Inflammatory macrophage treated with lipopolysaccharide for 4 hours (primary cell): ENCODE measurements at places on chromosomes 2 and 18.

GRCh38 chr18:10826400-10826799, 300.6 kb downstream of the NAPG start:
- DNase-seq: no peak

- DNase-seq: no peak
These were observed 94.4 kb upstream of the XPO1 start for GRCh38 chr2:61632276-61633169.

DNA sequence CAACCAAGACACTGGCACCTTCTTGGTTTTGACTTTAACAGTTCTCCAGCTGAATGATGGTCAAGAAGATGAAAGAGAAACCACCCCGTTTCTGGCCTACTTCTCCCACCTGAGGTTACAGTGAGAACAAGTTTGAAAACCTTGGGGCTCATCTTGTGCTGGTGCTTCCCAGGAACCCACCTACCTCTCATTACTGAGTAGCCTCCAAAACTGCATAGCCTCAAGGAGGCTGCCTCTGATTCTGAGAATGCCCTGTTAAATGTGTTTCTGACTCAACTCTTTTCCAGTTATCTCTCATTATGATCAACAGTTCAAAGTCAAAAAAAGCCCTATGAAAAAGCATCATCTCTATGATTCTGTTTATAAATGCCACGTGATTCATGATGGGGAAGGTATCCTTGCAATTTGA, 121.9 kb downstream of the CACNB4 start:
- no peak for DNase-seq

GRCh38 chr18:47574966-47575365, 323.5 kb upstream of the SKOR2 start:
- DNase-seq: no peak

DNA sequence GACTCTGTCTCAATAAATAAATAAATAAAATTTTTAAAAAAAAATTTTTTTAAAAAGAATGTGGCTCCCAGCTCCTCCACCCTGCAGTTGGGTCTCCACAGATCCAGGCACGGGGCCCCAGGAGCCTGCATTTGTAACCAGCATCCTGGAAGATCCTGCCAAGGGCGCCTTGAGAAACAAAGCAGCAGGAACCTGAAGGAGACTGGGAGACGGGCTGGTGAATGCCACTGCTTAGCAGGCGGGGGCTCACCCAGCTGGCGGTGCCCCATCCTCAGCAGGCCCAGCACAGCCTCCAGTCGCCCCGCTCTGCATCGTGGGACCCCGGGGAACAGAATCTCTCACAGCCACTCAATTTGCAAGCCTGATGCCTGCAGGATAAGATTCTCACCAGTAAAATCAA, 187.5 kb upstream of the SALL3 start:
- DNase-seq: no peak

GRCh38 chr2:133223226-133223625, 345.0 kb downstream of the NCKAP5 start:
- DNase-seq: no peak

DNA sequence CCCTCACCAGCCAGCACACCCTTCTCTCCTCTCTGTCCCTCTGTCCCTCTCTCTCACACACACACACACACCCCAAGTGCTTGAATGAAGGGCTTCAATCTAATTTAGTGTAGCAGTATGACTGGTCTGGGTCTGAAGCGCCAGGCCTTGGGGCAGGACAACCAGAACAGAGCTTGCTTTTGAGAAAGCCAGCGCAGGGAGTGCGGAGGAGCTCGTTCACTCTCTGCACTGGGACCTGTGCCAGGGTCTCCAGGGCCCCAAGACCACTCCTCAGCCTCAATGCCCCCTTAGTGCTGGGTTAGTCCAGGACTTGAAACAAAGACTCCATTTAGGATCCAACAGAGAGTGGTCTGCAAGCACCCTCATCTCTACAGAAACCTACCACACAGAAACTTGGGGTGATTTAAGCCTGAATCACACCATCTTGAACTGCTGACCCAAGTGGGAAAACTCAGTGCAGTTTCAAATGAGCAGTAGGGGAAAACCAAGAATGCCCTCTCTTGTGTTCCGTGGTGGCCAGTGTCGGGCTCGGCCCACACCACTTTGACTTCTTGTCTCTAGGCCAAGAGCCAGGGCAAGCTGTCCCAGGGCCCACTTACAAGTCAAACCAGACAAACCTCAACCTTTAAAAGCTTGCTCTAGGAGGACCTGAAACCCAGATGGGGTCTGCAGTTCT, 66.6 kb upstream of the WIPF1 start:
- peak; percentile 49 for DNase-seq

- no peak for DNase-seq
These were observed 186.6 kb downstream of the NOL4 start for GRCh38 chr18:34038086-34038485.

DNA sequence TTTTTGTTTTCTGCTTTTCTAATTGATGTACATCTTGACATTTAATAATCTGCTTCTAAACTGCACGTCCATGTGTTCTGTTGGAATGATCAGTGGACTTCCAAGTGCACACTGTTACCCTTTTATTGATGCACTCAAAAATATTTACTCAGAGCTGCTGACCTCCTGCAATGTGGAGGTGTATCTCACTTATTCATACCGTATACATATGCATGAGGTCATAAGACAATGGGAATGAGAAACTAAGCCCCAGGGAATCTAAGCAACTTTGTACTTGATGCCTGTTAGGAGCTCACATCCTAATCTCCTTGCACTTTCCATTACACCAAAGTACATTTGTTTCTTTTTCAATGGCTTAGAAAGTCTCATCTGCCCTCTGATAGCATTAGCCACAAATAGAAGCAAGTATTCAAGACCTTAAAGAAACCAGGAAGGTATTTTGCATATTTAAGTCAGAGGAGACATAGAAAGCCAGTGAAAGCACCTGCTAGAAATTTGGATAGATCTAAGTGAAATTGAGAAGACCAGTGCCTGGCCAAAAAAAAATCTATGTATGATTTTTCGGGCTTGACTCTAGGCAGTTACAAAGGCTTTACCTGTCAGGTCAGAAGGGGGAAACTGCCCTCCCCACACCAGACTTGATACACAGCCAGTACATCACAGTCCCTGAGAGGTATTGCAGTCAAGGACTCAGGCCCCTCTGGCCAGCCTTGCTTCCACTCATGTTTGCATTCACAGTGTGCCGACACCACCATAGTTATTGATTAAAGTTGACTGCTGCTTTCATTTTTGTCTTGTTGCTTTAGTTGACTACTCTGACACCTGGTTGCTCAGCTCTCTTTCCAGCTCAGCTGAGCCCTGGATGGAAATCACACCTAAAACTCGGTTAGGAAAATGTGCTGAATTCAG, 391.7 kb upstream of the CYRIA start:
- DNase-seq: no peak

DNA sequence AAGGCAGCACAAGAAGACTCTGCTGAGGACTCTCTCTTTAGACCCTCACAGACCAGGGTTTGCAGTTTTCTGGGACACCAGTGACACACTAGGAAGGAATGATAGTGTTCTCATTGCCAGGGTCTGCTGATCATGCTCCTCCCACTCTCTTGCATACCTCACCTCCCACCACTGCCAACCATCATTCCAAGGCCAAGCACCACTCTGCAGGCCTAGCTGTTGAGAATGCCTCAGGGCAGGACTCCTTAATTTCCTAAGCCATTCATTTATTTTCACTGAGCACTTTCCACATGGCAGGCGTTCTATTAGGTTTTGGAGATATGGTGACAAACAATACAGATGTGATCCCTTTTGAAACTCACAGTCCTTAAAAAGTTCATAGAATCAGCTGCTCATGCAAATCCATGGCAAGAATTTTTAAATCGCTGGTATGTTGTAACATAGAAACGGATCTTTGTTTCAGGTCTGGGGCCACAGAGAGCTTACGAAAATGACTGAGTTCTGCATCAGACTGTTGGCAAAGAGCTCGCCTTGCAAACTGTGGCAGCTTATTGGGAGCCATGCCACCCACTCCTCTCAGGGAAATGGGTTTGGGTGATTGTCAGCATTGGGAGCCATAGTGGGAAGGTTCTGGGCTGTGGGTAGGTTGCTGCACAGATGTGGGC, 78.5 kb downstream of the XDH start:
- DNase-seq: no peak

GRCh38 chr18:57889841-57890240, 86.7 kb upstream of the ATP8B1 start:
- DNase-seq: no peak

GRCh38 chr2:167504061-167504460, 615.8 kb downstream of the XIRP2 start:
- no peak for DNase-seq

DNA sequence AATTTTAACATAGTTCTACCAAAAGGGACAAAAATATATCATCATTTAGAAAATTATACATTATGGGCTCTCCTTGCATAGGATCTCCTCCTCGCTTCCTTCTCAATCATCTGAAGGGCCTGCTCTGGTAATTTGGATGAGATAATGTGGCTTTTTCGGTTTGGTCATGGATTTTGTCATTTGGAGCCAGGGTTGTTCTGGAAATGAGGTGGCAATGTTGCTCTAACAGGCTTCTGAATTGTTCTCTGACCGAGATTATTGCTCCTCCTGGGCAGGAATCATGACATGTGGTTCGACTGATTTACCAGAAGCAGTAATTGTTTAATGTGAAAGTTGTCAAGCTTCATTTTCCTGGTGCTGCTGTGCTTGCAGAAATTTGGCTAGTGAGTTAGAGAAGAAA, 194.7 kb upstream of the ERBB4 start:
- no peak for DNase-seq
